Activated CD4-positive, alpha-beta T cell treated with anti-CD3 and anti-CD28 coated beads, Interleukin-2, amount 50 U/mL, for 16 hours (primary cell): ENCODE measurements at places on chromosomes 3 and 15.

DNA sequence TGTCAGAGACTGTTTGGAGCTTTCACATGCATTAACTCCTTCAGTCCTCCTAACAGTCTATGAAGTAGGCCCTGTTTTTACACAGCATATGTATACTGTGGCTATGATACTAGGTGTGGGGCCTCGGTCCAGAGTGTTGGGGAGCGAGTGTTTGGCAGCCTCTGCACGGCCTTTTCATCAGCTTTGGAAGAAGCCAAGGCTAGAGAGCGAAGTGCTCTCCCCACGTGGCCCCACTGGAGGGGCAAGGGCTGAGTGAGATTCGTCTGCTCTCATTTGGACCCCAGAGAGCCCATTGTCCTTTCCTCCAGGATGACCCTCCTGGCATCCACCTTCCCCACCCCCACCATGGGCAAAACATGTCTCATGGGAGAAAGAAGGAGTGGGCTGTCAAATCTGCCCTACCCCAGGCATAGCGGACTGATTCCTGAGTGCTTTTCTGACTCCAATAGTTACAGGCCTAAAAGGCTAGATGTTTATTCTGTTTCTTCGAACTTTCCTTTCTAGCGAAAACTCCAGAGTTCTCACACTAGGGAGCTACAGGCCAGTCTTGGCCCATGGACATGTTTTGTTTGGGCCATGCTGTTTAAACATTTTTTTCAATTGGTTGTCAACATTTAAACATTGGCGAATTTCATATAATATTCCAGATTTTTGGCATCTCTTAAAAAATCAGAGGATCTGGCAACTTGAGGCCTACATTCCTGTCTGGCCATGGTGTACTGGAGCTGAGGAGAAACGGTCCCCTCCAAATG is 76.0 kb downstream of the EEFSEC start:
- no peak for DNase-seq

DNA sequence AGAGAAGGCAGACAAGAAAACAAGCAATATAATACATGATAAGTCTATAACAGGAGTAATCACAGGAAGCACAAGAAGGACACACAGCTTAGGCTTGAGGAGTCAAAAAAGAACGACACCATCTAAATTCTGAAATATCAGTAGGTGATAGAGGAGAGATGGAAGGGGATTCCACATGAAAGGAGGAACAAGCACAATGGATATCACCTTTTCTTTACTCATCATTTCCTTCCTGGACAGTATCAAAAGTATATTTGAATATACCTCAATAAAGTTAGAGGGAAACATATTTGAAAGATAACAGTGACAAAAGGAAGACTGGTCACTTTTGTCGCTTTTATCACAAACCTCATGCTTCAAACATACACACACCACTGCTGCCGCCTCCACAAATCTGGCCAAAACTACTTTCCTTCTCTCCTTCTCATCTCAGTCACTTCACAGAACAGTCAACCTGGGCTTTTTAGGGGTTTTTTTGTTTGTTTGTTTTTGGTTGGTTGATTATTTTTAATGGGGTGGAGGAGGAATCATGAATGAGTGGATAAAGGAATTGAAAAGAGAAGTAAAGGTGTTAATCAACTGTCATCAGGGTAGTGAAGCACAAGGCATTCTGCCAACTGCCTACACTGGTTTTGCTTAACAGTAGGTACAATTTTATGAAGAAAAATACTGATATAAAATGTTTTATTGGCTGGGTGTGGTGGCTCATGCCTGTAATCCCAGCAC is 18.5 kb downstream of the DENND4A start:
- DNase-seq: peak; percentile 35

- no peak for DNase-seq
Observed at GRCh38 chr3:73490453-73491286, 134.1 kb downstream of the PDZRN3 start.

GRCh38 chr3:171419457-171419856 is 40.7 kb downstream of the TNIK start:
- no peak for DNase-seq

DNA sequence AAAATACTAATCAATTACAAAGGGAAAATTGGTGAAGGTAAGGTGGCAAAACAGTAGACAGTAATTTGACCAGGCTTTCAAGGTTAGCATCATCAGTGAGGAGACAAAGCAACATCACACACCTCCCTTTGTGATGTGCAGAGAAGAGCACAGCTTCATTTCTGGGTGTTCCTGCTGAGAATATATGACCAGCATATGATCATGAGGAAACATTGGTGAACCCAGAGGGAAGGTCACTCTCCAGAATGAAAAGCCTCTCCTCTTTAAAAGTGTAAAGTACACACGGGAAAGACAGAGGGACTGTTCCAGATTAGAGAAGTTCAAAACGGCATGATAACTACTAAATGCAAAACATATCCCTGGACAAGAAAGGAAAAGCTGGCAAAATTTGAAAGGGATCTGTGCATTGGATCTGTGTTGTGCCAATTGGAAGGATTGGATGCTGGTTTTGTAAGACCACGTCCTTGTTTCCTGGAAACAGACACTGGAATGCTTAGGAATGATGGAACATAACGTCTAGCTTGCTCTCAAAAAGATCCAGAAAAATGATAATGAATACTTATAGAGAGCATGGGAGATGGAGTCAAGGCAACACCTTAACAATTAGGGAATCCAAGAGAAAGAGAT is 80.6 kb upstream of the MITF start:
- no peak for DNase-seq

DNA sequence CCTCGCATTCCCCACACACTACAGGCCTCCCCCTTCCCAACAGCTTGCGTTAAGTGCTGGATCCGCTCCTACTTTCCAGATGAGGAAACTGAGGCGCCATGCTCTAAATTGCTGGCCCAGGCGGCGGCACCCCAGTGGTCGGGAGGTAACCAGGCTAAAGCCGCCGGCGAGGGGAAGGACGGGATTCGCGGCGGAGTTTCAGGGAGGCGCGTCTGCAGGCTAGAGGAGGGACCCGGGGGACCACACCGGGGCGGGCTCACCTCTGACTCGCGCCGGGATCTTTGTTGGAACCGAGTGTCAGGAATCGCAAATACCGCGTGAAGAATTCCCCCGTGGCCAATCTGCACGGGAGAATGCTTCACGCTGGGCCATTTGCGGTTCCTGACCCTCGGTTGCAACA is 24.6 kb upstream of the PTPN23 start:
- no peak for DNase-seq

DNA sequence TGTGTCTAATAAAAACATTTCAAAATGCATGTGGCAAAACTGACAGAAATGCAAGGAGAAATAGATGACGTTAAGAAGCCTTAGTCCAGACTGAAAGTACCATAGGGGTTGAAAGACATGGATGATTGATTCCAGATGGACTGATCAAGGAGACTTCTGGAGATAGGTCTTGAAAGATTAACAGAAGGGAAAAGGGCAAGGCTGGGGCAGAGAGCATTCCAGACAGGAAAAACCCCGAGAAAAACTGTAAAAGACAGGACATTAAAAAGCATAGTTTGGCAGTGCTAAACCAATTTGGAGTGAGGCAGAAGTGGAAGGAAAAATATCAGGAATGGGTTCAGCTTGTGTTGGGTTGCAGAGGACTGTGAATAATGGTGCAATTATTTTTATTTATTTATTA is 375.2 kb upstream of the SGO1 start:
- no peak for DNase-seq

DNA sequence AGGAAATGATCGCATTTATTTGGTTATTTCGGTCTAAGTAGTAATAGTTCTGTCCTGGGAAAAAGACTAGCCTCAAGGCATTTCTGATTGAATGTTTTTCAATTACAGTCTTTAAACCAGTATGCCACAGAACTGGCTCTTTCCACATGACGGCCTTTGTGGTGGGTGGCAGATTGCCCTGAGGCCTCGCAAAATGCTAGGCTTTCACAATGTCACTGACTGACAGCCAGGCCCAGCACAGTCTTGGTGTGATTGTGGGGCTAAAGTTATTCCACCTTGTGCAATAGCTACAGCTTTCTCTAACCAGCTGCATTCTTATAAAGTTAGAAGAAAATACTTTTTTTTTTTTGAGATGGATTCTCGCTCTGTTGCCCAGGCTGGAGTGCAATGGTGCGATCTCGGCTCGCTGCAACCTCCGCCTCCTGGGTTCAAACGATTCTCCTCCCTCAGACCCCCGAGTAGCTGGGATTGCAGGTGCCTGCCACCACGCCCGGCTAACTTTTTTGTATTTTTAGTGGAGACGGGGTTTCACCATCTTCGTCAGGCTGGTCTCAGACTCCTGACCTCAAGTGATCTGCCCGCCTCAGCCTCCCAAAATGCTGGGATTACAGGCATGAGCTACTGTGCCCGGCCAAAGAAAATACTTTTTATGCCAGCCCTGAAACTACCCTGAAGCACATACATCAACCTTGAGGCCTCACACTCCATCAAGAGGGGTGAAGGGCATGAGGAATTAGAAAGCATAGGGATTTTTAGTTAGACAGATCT is 2.5 kb upstream of the ADIPOQ start:
- DNase-seq: no peak

- DNase-seq: no peak
Observed at GRCh38 chr3:43465109-43465508, 156.7 kb downstream of the ANO10 start.

- DNase-seq: no peak
Observed at GRCh38 chr15:68337826-68338225, 60.3 kb downstream of the FEM1B start.

DNA sequence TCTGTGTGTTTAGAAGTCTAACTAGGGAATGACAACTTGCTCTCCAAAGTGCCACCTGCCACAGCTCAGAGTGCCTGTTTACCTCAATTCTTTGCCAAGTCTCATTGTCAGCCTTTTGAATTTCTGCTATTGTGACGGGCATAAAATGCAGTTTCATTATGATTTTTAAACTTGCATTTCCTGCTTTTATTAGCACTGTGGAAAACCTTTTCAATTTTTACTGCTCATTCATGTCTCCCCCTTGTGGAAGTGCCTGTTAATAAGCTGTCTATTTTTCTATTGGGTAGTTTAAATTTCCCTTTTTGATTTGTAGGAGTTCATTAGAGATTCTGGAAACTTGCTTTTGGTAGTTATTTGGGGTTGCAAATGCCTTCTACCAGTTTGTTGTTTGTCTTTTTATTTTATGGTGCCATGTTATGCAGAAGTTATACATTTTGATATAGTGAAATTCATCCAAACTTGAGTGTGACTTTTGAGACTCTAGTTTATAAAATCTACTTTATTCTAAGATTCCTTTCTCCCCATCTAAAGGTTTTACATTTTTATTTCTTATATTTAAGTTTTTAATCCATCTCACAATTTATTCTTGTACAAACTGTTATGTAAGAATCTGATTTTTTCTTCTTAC is 53.9 kb upstream of the FRMD4B start:
- DNase-seq: peak; percentile 48

- no peak for DNase-seq
Observed at GRCh38 chr3:97994328-97994945, 22.2 kb upstream of the RIOX2 start.

DNA sequence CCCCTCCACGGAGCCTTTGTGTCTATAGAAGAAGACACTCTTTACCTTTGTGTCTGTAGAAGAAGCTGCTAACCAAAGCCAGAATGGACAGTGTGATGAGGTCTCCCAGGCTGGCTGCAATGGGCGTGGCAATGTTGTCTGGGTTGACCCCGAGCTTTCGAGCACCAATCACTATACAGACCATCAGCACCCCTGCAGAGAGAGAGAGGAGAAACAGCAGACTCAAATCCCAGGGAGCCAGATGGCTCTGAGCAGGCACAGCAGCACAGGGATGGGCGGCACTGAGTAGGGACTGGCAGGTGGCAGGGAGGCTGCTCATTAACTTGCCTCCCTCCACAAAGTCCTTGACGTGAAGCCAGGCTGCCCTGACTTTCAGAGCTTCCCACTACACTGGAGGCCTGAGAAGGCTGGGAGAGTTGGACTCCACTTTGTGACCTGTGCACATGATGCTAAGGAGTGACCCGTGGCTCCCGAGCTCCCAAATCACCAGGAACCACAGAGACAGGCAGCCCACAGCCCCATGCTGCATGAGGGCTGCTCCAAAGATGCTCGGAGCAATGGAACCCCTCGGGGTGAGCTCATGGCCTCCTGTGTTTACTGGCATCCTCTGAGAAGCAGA is 53.9 kb downstream of the ROPN1B start:
- DNase-seq: no peak

GRCh38 chr15:97525809-97526208 is 434.7 kb upstream of the ARRDC4 start:
- DNase-seq: no peak

GRCh38 chr3:99651531-99651930 is 13.1 kb downstream of the COL8A1 start:
- DNase-seq: no peak

DNA sequence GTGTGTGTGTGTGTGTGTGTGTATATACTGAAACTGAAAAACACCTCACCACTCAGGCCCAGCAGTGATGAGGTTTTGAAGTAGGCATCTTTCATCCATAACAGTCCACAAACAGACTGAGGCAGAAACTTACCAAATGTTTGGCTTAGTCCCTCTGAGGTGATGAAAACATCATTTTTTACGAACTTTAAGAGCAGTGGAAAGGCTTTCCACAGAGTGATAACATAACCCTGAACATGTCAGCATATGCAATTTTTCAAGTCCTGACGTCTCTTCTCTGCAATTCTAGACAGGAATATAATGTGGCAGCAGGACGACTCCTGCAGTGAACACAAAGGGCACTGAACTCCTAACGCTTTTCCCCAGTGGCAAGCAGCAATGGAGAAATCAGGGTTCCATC is 247.0 kb upstream of the THBS1 start:
- no peak for DNase-seq

- DNase-seq: no peak
Observed at GRCh38 chr3:149195221-149195620, 26.4 kb downstream of the CP start.

GRCh38 chr3:31515486-31516284 is 17.0 kb upstream of the STT3B start:
- no peak for DNase-seq

GRCh38 chr3:4398941-4399245 is 68.2 kb downstream of the SUMF1 start:
- no peak for DNase-seq

DNA sequence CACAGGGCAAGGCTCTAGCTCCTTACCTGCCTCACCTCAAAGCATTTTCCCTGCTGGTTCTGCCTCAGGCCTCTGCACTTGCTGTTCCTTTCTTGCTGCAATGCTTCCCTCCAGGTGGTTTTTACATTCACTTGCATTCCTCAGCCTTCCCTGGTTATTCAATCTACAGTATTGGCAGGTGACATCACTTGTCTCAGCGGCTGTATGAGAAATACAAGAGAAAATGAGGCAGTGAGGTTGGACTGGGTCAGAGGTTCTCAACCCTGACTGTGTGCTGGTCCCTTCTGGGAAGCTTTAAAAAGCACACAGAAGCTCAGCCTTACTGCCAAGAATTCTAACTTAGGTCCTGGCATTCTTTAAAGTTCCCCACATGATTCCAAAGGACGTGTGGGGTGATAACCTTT is 26.7 kb downstream of the SIAH2 start:
- no peak for DNase-seq

DNA sequence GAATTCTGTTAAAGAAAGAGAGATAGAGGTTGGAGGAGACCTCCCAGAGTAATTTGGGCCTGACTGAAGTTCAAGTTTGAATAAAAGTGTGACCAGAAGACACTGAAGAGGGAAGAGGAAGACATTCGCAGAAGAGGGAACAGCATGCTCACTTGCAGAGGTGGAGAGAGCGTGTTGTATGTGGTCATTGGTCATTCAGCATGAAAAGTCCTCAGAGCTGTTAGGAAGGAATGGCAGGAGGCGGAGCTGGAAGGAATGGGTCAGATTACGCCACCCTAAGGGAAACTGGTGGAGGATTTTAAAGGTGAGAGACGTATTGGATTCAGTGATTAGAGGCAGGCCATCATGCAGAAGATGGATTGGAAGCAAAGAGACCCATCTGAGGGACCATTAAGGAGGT is 41.6 kb downstream of the IQCH start:
- no peak for DNase-seq

GRCh38 chr3:80338366-80338765 is 570.6 kb upstream of the ROBO1 start:
- DNase-seq: no peak
